ENCODE measurements at places on chromosomes 5 and 9. TPM values are rescaled to one million over a fixed set of nuclear protein-coding genes. Genes with fewer than 3 reads are reported as not detected.

Gene SLC25A2
- not detected for total RNA-seq

Gene HAVCR2
- total RNA-seq, result 2.8 TPM

Gene FSTL4
- total RNA-seq, result 0.51 TPM

Gene PDE6A
- total RNA-seq, result 0.31 TPM

Gene SLC1A3
- 24.2 TPM for total RNA-seq

Gene AIF1L
- 19.1 TPM for total RNA-seq

Gene CCDC180
- 7.8 TPM for total RNA-seq

Gene EIF4EBP3
- not detected for total RNA-seq

Gene ABCA1
- total RNA-seq, result 23.6 TPM

Gene NIPAL4
- 2.1 TPM for total RNA-seq

Gene PCDHA10
- 0.21 TPM for total RNA-seq

Gene SLC23A1
- total RNA-seq, result not detected

Gene HTR4
- total RNA-seq, result not detected

Gene SLC36A2
- 3.1 TPM for total RNA-seq

Gene SPRY4
- 15.6 TPM for total RNA-seq

Gene CFAP90
- total RNA-seq, result not detected

Gene TAF11L13
- total RNA-seq, result not detected

Gene AJM1
- total RNA-seq, result 2.2 TPM

Gene GABRA1
- total RNA-seq, result not detected

Gene ZNF618
- total RNA-seq, result 10.8 TPM

Gene GABBR2
- total RNA-seq, result 0.41 TPM

Gene CRHBP
- total RNA-seq, result not detected

Gene PCDHGB1
- 3.7 TPM for total RNA-seq

Gene FBP2
- total RNA-seq, result 83.0 TPM

Gene ADGRV1
- total RNA-seq, result 7.1 TPM

Gene PCDHB6
- total RNA-seq, result 0.82 TPM

Gene GBGT1
- 5.1 TPM for total RNA-seq

Gene SELENOP
- 185 TPM for total RNA-seq

Gene QRFP
- not detected for total RNA-seq

Gene ORM2
- total RNA-seq, result not detected

Gene IL13
- total RNA-seq, result not detected

Gene HTR1A
- not detected for total RNA-seq

Gene HSPB3
- 257 TPM for total RNA-seq

Gene SH3GL2
- total RNA-seq, result 0.21 TPM

Gene LCN9
- not detected for total RNA-seq

Gene MARVELD2
- total RNA-seq, result 3.2 TPM

Gene MRPS30
- 112 TPM for total RNA-seq

Gene SLC38A9
- 33.8 TPM for total RNA-seq

Gene NOL6
- total RNA-seq, result 19.7 TPM

Gene TMEM232
- total RNA-seq, result 3.8 TPM

Gene BNIP1
- 13.8 TPM for total RNA-seq

Gene SEMA5A
- total RNA-seq, result 40.3 TPM

Gene CTXN3
- total RNA-seq, result 4.6 TPM

Gene LMNB1
- 54.7 TPM for total RNA-seq

Gene ZFP37
- total RNA-seq, result 8.9 TPM

Gene LRRC26
- 18.9 TPM for total RNA-seq

Gene CCDC152
- 3.0 TPM for total RNA-seq
